ENCODE measurements at places on chromosomes 2 and 18.

DNA sequence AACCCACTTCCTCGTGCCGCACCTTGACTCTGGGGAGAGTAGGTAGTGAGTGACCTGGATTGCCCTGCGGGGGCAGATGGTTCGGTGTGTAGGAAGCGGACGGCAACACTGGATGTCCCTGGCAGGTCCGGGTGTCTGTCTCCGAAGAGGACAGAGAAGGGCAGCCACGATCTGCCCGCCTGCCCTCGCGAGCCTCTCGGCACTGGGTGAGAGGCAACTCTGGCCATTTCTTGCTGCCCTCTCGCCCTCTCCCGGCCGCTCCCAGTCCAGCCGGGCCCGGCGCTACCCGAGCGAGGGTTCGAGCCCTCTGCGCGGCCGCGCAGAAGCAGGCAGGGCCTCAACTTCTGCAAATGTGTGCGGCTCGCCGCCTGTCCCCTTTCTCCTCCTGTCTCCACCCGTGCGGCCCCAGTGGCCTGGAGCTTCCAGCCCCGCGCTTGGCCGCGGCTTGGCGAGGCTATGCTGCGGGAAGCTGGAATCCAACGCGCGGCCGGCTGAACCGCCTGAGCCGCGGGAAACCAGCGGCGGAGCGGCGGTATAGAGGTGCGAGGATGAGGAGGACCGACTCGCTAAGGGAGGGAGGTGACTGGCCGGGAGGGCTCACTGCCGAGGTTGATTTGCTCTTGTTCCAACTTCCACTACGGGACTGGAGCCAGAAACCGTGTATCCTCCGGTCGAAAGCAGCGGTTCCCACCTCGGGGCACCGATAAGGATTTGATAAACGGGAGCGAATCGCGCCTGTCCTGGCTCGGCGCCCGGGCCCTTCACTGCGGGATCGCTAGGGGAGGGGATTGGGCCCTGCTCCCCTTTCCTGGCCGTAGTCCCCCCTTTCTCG is 1.5 kb downstream of the EPAS1 start:
- peak; percentile 42 for DNase-seq

- DNase-seq = no peak
Measured at GRCh38 chr18:69658685-69659084, 258.0 kb downstream of the DOK6 start.

DNA sequence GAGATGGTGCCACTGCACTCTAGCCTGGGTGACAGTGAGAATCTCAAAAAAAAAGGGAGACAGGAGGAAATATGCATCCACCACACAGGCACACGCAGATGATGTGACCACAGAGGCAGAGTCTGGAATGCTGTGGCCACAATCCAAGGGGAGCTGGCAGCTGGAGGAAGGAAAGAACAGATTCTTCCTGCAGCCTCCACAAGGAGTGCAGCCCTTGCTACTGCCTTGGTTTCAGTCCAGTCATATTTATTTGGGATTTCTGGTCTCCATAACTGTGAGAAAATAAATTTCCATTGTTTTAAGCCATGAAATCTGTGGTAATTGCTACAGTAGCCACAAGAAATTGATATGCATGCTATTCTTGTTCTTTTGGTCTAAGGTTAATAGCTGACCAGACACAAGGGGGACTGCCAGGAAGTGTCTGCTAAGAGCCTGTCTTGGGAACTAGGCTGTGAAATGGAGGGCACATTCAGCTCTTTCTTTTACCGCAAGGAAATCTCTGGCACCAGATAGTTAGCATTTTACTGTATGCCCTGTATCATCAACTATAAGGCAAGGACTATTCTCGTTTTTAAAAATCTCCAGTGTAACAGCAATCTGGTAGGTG is 133.1 kb upstream of the SEC11C start:
- no peak for DNase-seq

DNA sequence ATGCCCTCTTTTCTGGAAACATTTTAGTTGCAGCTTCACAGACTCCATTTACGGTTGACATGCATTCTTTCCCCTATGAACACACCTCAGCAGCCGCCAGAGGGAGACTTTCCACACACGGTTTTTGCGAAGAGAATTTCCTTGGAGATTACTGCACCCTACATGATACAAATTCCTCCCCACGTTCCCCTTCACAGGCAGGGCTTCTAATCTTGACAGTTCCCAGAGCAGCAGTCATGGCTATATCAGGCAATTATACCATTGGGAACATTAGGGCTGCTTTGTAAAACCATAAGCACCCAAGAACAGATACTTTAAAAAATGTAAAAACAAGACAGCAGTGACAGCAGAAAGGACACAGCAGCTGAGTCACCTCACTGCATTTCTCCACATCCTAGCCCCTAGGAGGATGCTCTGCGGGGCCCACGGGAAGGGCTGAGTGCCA is 253.8 kb downstream of the TGIF1 start:
- peak; percentile 23 for DNase-seq

DNA sequence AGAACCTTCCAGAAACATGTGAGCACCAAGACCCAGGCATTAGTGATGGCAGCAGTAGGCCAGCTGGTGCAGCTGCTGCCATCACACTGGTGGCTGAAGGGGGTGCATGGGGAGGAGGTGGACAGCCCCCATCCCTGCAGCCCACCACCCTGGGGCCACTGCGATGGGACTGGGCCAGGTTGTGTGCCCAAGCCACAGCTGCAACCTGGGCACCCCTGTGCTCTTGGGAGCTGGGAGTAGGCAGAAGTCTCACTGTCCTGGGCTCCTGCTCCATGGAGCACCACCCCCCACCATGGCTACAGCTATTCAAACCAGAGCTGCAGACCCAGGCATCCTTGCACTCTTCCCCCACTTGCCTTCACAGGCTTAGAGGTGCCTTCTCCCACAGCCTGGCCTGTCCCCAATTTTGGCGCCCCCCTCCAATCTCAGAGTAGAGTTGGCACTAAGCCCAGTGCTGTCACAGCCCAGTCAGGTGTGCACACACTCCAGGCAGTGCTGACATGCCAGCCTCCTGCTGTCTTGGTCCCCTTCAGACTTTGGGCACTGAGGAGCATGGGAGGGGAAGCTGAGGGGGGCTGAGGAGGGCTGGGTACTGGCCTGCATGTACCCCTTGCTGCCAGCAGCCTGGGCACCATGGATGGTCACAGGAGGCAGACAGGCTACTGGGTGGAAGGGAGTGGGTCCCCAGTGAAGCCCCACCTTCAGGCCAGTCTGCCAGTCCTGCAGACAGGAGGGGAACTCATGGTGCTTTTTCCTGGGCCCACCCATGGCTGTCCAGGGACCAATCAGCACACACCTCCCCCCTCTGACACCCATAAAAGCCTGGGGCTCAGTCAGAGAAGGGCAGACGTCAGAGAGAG is 67.1 kb downstream of the CYP26B1 start:
- no peak for DNase-seq

DNA sequence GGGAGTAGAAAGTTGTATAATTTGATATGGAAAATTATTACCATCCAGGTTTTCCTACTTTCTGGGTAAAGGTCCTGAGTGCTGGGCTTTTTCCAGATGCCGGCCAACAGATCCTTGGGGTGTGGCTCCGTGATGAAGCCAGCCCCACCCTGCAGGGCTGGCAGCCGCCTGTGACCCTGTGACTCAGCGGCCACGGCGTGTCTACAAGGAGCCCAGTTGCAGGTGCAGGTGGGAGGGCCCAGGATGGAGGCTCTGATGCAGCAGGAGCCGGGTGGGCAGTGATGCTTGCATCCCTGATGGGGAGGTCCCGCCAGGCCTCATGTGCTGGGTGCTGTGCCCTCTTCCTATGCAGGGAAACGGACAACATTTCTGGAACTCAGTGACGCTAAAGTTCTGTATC is 96.0 kb upstream of the ALKAL2 start:
- no peak for DNase-seq

DNA sequence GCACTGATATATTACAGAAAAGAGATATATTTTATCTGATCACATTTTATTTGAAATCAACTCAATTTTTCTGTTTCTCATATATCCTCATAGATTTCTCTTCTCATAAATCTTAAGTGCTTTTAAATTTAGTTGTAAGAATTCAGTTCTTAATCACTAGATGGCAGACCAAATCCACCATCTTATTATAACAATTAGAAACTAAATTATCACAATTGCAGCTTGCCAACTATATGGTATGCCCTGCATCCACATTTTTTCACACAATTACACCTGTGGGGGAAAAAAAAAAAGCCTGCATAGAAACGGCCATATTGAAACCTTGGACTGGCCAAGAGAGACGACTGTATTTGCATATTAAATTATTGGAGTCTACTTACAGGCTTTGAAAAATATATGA is 64.4 kb downstream of the COL5A2 start:
- no peak for DNase-seq

DNA sequence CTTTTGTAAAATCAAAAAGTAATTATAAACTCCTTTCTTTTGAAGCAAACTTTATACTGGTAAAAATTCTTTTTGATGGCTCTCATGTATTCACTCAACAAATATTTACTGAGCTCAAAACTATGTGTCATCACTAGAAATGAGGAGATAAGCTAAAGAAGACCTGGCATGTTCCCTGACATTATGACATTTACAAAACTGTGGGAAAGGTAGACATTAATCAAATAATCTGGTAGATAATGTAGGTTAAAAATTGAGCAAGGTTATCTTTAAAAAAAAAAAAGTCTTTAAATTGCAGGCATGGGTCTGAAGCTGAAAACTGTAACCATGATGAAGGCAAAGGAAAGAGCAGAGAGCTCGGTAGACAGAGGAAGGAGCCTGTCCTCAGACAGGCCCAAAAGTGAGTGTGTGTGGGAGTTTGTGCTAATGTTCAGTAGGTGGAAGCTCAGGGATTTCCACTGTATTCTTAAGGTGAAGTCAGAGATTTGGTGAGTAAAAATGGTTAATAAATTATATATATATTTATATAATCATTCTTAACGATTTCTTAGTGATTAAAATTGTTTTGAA is 612.9 kb downstream of the LRP1B start:
- no peak for DNase-seq

GRCh38 chr2:159094173-159094737 is 125.8 kb downstream of the TANC1 start:
- no peak for DNase-seq

DNA sequence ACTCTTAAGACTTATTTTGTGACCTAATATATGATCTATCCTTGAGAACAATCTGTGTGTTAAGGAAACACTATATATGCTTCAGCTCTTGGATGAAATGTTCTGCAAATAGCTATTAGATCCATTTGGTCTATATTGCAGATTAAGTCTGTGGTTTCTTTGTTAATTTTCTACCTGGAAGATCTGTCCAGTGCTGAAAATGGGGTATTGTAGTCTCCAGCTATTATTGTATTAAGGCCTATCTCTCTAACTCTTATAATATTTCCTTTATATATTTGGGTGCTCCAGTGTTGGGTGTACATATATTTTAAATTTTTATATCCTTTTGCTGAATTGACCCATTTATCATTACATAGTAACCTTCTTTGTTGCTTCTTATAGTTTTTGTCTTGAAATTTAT is 992.7 kb upstream of the CDH2 start:
- no peak for DNase-seq

GRCh38 chr2:237411092-237411601 is 2.8 kb downstream of the COL6A3 start:
- DNase-seq = no peak

GRCh38 chr2:101058386-101058785 is 56.3 kb downstream of the RPL31 start:
- DNase-seq = no peak

DNA sequence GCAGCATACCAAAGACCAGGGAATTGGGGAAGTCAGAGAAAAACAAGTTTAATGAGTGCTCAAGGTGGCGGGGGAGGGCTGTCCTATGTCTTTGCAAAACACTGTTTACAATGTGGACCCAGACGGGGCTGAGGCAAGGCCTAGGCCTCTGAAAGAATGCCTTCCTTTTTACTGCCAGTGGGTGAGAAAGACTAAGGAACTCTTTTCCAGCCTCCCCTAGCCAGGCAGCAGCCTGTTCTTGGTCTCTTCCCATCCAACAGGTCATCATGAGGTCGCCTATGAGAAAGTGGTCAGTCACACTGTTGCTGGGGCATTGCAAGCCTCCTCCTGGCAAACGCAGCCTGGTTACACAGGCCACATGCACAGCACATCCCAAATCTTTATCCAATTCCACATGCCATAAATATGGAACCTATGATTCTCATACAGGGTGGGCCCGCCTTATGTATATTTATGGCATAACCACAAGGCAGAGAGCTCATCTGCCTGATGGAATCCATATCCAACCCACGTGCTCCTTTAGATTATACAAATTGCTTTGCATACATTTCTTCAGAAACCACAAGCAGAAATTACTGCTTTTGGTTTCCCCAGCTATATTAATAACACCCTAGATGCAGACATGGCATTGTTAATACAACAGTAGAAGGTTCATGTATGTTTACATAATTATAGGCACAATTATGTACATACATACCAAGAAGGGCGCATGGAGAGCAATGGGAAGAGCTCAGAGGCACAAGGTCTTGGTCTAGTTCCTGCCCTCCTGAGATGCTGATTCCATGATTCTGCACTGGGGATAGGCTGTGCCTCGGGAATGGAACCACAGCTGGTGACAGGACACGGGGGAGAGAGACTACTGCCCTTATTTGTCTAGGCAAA is 48.6 kb downstream of the NRP2 start:
- DNase-seq = no peak

DNA sequence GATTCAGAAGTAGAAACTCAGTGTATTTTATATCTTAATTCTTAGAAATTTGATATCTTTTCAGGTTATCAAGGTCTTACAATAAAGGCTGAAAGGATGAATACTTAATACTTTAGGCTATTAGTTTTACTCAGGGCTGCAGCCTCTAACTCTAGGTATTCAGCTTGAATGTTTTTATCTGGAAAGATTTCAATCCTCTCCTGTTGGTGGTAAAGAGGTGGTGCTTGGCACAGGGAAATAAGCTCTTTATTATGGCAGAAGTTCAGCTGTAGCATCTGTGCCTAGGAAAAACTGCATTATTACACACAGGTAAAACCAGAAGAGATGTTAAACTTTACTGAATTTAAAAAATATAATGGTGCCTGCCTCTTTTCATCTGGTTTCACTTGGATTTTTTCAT is 11.1 kb downstream of the ACVR2A start:
- no peak for DNase-seq

- DNase-seq = no peak
Measured at GRCh38 chr2:203600286-203600685, 65.2 kb upstream of the RAPH1 start.

- DNase-seq = no peak
Measured at GRCh38 chr18:58787536-58788149, 77.0 kb upstream of the ZNF532 start.

DNA sequence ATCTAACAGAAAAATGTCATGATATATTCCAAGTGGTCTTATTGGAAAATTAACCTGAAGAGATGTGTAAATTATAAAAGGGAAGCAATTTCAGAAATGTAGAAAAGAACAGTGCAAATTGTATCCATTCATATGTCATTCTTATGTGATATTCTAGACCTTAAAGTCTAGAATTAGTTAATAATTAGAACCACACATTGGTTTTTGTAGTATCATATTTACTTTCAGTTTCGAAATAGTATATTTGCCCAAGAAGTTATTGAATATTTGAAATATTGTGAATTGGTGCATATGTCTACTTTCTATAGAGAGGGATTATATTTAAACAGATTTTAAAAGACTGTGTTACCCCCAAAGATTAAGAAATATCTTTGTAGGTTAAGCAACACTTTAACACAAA is 1348.6 kb upstream of the ACVR2A start:
- DNase-seq = no peak

Data from GM12892 (cell line).